SHP77 (cell line): ENCODE measurements at places on chromosomes 3 and 15.

- DNase-seq, result peak; percentile 96
These were observed at the start of gene ATR for GRCh38 chr3:142578329-142579223. TSS of gene ATR (minus strand) at chr3:142578733. CDS start at chr3:142578704, 29 bp downstream.

- no peak for DNase-seq
These were observed 990 bp downstream of the MYNN start for GRCh38 chr3:169774186-169774585.

GRCh38 chr15:44591326-44591725 lies 54.4 kb downstream of the EIF3J start:
- no peak for DNase-seq

DNA sequence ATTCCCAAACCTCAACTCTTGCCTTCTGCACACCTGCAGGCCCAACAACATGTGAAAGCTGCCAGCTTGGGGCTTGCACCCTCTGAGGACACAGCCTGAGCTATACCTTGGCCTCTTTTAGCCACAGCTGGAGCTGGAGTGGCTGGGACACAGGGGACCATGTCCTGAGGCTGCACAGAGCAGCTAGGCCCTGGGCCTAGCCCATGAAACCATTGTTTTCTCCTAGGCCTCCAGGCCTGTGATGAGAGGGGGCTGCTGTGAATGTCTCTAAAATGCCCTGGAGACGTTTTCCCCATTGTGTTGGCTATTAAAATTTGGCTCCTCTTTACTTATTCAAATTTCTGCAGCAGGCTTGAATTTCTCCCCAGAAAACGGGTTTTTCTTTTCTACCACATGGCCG lies 7.2 kb downstream of the ZKSCAN7 start:
- no peak for DNase-seq

- DNase-seq, result no peak
These were observed 1038.8 kb downstream of the AGBL1 start for GRCh38 chr15:87118435-87118834.

GRCh38 chr15:33344530-33344929 lies 33.8 kb downstream of the RYR3 start:
- DNase-seq, result no peak
